ENCODE measurements at places on chromosomes 1 and 21.

DNA sequence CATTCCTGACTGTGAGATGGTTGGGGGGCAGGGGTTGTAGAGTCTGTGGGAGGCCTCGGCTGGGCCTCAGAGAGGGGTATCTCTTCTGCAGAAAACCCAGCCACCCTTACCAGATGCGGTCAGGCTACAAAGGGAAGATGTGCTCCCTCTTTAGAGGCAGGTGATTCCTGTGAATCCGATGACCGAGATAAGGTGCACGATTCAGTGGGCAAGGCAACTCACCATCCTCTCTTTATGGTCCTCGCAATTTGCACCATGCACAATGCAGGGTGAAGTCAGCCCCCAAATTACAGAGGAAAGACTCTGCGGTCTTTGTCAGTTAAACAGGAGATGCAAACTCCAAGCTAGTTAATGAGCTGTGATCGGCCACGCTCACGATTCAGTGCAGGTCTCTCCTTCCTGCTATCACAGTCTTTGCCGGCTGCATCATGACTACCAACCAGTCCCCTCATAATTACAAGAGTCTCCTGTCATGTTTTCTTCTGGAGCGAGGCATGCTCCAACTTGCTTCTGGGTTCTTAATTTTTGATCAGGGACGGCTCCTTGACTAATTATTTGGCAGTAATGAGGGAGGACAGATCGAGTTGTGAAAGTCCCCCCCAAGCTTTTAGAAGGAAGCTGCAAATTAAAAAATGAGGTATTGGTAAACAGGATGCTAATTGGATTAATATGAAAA is 12.5 kb downstream of the TP73 start:
- no peak for DNase-seq

- no peak for DNase-seq
These were observed 24.6 kb downstream of the TNFRSF1B start for GRCh38 chr1:12191242-12192032.

- DNase-seq: no peak
These were observed 58.4 kb downstream of the SYF2 start for GRCh38 chr1:25173809-25174340.

DNA sequence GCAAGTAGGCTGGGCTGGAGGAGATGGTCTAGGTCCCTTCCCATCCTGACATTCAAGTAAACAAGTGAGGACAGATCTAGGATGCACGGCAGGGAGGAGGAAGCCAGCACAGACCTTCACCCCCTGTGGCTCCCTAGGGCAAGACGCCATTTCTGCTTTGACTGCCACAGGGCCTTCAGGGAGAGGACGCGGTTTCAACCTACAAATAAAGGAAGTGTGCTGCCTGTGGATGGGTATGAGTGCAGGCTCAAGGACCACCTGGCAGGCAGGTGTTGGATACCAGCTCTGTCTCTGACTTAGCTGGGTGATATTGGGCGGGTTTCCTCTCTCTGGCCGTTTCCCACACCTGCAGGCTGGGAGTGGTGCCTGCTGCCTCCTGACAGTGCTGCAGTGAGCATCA is 16.2 kb downstream of the SLC2A1 start:
- DNase-seq: no peak

- no peak for DNase-seq
These were observed 19.3 kb downstream of the TMCO4 start for GRCh38 chr1:19780267-19780877.

- DNase-seq: no peak
These were observed 107.5 kb upstream of the SIM2 start for GRCh38 chr21:36591326-36591970.

GRCh38 chr1:245858722-245859492 is 648.2 kb downstream of the SMYD3 start:
- DNase-seq: no peak

DNA sequence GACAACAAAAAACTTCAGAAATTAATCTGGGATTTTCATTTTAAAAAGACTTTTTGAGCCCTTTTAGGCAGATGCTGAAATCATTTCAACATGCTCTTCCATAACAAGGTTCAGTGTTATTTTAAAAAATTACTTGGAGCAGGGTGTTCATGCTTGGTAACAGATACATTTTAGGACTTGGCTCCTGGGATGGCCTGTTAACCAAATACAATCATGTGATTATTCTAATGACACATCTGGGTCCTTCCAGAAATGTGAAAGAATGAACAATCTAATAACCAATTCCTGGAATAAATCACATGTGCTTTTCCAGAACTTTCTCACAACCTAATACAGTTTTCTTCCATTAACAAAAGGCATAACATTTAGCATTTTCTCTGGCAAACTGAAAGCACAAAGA is 379.8 kb upstream of the RUNX1 start:
- no peak for DNase-seq

DNA sequence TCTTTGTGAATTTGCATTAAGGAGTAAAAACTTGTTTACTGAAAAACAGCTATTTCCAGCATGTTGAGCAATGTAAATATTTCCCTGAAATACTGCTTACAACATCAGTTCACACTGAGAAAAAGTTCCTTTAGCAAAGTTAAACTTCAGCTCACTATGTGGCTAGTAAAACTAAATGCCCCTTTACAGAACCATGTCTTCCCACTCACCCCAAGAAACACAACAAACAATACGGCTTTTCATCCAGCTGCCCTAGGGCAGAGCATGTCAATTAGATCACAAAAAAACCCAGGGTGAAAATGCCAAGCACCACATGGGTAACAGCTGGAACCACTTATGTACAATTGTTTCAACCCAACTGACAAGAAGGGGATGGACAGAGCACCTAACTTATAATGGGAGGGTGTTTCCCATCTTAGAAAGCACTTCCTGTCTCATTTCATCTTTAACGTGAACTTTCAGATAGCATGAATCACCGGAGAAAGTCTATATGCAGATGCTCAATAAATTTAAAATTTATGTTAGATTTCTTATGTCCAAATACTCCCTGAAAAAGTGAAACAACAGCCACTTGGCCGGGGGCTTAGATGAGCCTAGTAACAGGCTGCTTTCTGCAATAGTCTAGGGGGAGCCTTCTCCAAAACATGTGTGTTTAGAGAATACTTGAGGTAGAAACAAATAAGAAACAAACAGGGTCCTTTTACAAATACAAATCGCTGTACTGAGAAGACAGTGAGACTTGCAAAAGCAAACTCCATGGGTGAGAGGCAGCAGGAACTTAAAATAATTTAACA is 6.6 kb downstream of the NID1 start:
- DNase-seq: peak; percentile 28

- DNase-seq: no peak
These were observed 5.3 kb downstream of the RPS8 start for GRCh38 chr1:44780583-44781121.

GRCh38 chr1:167158813-167159275 is 61.8 kb upstream of the POU2F1 start:
- no peak for DNase-seq

DNA sequence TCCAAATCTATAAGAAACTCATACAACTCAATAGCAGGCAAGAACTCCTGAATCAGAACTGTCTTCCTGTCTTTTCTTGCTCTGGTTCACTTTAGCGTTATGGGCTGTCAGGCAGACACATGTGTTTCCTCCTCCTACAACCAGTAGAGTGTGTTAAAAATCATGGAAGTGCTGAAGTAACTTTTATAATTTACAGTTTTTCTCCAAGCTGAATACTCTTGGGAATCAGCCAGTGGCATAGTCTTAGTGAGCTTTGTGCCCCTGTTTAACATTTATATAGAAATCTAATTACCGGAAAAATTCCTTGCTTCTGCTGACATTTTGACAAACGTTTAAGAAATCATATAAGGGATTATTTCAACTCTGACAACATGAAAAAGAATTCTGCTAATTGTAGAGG is 113.1 kb upstream of the RGS18 start:
- no peak for DNase-seq

DNA sequence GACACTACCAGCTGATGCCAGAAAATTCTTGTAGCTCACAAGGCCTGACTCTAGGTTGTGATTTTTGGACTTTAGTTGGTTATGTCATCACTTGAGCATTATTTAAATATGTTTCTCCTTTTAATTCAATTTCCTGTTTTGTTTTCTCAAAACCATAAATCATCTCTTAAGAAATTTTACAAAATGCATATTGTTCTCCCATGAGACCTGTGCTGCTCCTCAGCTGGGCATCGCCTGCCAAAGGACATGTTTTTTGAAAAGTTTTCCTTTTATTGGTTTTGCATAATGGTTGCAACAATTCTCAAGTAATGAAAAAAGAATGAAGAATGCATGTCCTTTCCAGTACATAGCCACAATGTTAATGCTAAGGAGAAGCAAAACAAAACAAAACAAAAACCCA is 204.7 kb upstream of the LYPLAL1 start:
- no peak for DNase-seq

GRCh38 chr1:55375617-55376258 is 160.6 kb upstream of the USP24 start:
- DNase-seq: peak; percentile 23

- peak; percentile 52 for DNase-seq
These were observed 7.4 kb downstream of the LHX9 start for GRCh38 chr1:197924516-197925123.

DNA sequence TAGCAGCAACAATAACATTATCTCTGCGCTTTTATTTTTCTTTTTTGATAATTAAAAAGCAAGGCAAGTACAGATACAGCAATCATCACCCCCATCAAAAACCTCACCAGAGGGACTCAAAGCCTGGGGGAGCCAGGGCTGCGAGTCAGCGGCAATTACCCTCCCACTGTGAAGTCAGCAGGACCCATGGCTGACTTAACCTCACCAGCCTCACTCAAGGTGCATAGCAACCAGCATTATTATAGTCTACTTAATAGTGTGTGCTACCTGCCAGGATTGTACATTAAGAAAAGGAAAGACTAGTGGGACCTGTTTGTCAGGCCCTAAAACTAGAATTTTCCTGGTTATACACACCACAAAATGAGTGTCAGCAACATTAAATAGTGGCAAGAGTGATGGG is 28.9 kb upstream of the SERBP1 start:
- peak; percentile 31 for DNase-seq
